NCI-H226 (cell line): ENCODE measurements at places on chromosomes 1 and 21.

DNA sequence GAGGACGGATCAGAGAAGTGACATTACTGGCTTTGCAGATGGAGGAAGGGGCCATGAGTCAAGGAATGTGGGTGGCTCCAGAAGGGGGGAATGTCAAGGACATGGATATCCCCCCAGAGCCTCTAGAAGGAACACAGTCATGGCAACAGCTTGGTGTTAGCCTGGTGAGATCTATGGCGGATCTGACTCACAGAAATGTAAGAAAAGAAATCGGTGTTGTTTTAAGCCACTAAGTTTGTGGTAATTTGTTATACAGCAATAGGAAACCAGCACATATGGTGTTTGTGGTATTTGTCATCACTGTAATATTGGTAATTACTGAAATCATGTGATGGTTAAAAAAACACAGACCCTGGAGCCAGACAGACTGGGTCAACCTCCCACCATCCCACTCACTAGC, 236.2 kb downstream of the SETD4 start:
- DNase-seq: no peak

DNA sequence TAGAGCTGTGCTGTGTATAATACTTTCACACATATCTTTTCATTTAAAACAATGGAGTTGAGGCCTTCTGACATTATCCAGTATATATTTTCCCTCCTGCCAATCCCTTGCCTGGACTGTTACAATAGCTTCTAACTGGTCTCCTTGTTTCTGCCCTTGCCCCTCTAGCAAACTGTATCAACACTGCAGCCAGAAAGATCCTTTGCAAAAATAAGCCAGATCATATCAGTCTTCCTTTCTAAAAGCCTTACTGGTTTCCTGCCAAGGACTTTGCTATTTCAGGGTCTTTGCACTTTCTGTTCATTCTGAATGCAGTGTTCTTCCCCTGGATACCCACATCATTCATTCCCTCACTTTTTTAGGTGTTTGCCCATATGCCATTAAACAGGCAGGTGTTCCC, 370.1 kb downstream of the PTBP2 start:
- no peak for DNase-seq

GRCh38 chr1:15504436-15504835, 19.6 kb downstream of the CASP9 start:
- DNase-seq: no peak

- DNase-seq: no peak
These were observed 28.6 kb upstream of the NADK start for GRCh38 chr1:1806890-1807289.

DNA sequence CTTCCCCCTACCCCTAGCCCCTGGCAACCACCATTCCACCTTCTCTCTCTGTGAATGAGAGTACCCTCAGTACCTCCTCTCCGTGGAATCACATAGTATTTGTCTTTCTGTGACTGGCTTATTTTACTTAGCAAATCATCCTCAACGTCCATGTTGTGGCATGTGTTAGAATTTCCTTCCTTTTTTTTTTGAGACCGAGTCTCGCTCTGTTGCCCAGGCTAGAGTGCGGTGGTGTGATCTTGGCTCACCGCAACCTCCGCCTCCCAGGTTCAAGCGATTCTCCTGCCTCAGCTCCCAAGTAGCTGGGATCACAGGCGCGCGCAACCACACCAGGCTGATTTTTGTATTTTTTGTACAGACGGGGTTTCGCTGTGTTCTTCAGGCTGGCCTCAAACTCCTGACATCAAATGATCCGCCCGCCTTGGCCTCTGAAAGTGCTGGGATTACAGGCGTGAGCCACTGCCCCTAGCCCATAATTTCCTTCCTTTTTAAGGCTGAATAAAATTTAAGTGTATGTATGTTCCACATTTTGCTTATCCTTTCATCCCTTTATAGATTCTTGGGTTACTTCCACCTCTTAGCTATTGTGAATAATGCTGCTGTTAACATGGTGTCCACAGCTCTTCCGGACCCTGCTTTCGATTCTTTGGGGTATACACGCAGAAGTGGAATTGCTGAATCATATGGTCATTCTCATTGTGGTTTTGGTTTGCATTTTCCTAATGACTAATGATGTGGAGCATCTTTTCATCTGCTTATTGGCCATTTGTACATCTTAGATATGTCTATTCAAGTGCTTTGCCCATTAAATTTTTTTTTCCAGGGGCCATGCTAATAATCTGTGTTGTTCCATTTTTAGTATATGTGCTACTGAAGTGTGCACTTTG, 32.3 kb downstream of the ERRFI1 start:
- DNase-seq: no peak

GRCh38 chr1:46761740-46762139, 37.1 kb upstream of the CYP4B1 start:
- no peak for DNase-seq

DNA sequence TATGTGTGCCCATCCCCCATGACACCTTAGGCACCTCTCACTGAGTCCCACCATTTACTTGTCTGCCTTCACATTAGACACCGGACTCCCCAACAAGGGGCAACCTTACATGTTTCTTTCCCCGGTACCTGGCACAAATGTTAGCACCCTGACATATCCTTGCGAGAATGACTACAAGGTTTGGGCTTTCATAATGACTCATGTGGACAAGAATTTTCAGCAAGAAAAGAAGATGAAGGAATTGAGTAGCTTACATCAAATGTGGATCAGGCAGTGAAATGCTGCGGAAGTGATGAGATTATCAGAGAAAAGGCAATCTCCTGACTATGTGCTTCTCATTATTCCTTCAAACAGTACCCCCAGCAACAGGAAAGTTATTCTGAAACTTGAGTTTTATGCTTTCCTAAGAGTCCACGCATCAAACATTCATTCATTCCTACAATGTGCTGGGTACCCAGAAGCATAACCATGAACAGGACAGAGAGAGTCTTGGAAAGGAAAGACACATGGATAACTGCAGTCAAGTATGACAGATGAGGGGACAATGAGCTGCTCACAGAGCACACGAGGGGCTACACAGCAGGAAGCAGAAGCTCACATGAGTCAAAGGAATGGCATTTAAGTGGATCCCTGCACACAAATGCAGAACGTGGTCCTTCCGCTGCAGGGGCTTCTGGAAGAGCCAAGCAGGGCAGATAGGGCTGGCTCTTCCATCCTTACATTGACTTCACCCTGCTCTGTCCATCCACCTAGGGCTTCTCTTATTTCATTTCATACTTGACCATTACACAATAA, 112.1 kb downstream of the PCNX2 start:
- DNase-seq: peak; percentile 31

GRCh38 chr1:213908521-213908920, 79.3 kb upstream of the PROX1 start:
- no peak for DNase-seq

GRCh38 chr1:114355240-114355639, 155.8 kb downstream of the TRIM33 start:
- no peak for DNase-seq

DNA sequence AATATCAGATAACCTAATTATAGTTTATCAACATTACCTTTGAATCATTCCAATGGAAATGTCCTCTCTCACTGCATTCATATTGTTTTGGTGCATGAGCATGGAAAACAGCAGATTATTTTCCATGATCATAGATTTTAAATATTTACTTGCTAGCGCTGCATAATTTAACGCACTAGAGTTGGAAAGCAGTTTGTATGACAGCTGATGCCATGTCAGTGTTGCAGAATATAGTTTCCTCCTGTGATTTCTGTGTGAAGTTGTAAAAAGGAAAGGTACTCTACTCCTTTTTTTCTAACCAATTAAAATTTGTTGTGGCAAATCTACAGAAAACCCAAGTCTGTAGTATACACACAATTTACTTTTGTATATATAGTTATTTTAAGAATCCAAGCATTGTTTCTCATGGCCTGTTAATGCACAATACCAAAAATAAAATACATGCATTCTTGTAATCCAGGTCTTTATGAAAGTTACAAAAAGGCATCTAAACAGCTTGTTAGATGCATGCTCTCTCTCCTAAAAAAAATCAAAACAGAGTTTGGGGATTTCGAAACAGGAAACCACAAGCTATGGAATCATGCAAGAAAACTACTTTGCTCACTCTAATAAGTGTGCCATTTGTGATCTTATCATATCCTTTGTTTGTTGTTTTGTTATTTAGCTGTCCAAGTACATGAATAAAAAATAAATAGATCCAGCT, 1.9 kb upstream of the ATG4C start:
- peak; percentile 44 for DNase-seq

GRCh38 chr1:151510614-151510956, 602 bp upstream of the CGN start:
- DNase-seq: no peak

- no peak for DNase-seq
These were observed 80.9 kb downstream of the UCHL5 start for GRCh38 chr1:192978195-192978710.

DNA sequence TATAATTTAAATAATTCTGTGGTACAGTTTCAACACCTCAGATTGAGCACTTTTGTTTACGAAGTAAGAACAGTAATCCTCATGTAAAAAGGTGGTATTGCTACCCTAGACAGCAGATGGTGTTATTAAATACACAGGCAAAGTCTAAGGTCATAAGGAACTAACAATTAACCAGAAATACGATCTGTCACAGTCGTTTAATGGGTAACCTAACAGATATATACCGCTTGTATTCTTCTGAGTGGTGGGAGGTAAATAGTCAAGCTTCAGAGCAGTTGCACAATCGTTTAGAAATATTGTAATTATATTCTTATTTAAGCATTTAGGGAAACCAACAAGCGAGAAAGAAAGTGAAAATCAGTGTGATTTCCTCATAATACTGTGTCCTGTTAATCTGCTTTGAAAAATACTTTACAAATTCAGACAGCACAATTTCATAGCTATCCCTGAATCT, 9.8 kb upstream of the IRF2BP2 start:
- DNase-seq: no peak

DNA sequence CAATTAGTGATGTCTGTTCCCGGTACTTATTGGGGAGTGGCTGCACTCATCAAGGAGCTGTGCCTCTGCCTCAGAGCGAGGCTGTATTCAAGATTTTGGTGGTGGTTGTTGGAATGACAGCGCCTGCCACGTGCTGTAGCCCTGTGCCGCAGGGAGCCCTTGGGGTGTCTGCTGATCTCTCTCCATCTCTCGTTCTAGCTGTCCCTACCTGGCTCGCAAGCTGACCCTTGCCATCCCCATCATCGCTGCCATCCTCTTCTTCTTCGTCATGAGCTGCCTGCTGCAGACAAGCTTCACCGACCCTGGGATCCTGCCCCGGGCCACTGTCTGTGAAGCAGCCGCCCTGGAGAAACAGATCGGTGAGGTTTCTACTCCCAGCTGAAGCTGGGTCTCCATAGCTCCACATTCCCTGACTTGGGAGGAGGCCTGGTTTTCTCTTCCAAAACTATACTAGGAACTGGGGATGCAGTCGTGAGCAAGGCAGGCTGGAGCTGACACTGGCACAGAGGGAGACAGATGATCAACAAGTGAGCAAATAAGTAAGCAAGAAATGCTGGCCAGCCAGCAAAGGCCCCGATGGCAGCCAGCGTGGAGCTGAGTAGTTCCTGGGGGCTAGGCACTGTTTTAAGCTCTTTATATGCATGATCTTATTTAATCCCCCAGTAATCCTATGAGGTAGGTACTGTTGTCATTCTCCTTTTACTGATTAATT, 5.9 kb downstream of the ZDHHC18 start:
- DNase-seq: no peak

DNA sequence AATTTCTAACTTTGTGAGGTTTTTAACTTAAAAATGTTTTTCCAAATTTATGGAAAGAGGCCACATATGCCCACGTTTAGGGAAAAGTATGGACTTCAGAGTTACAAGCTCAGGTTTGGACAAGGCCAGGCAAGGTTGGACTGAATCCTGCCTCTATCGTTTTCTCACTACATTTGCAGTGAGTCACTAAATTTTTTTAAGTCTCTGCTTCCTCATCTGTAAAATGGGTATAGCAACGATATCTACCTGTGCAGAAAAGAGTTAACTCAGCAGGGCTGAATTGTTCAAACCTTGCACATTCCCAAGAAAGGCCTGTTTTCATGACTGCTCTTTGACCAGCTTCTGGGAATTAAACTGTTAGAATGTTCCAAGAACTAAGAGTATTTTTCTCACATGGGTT, 159.1 kb downstream of the LTN1 start:
- no peak for DNase-seq

GRCh38 chr21:45774291-45774690, 130.8 kb downstream of the PCBP3 start:
- DNase-seq: no peak

GRCh38 chr1:115782571-115783281, 14.2 kb upstream of the CASQ2 start:
- DNase-seq: peak; percentile 96

- no peak for DNase-seq
These were observed 18.3 kb upstream of the EFHD2 start for GRCh38 chr1:15391366-15391765.

GRCh38 chr21:15992171-15992570, 262.4 kb downstream of the USP25 start:
- peak; percentile 17 for DNase-seq

- no peak for DNase-seq
These were observed 217.2 kb upstream of the C1orf105 start for GRCh38 chr1:172203135-172203823.

DNA sequence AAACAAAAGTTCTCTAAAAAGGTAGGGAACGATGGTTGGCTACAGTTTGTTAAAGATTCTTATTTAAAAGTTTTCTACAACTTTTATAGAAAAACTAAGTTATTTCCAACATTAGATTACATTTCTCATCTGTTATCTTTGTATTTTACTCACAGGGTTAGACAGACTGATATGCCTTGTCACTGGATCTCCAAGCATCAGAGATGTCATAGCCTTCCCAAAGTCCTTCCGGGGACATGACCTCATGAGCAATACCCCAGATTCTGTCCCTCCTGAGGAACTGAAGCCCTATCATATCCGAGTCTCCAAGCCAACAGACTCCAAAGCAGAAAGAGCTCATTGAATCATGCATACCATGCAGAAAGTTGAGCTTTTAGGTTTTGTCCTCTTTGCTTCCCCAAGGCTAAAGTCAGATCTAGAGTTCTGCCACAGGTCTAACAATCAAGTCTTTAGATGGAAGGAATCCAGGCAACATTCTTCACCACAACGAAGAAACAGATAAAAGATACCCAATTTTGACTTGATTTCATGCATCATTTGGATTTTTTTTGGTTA, 10.3 kb downstream of the GAS5 start:
- no peak for DNase-seq

GRCh38 chr1:3787745-3788605, 8.3 kb downstream of the LRRC47 start:
- DNase-seq: no peak

DNA sequence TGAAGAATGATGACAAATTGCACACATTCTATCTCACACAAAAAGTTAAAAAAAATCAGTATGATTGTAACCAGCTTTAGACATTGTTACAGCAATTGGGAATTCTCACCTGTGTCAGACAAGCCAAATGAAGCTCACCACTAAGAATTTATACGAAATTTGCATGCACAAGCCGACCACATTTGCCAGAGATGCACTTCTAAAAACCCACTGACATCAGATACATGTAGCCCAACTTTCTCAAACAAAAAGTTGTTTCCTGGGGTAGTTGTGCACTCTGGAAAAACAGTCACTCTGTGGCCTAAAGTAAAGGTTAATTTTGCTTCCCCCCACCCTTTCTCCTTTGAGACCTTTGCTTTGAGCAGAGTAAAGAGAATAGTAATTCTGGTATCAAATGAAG, 67.9 kb upstream of the IL12RB2 start:
- DNase-seq: no peak
